CD4-positive, alpha-beta T cell treated with Interleukin-6 at 100 ng/mL for 8 hours (primary cell): ENCODE measurements at places on chromosomes 16 and 17.

DNA sequence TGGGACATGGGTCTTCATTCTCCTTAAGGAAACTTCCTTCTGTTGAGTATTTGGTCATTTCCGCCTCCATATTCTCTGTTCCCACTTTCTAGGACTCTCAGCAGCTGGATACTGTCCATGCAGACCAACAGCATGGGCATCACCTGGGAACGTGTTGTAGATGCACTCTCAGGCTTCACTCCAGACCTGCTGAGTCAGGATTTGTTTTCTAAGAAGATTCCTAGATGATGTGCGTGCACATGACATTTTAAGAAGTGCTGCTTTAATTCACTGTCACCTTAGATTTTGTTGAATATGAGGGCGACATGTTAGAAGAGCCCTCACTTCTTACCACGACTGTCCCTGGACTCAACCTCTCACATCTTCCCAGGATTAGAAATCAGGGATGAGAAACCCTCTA lies 10.0 kb upstream of the SDK2 start:
- no peak for DNase-seq

- DNase-seq, result no peak
Observed at GRCh38 chr17:32960815-32961214, 30.8 kb upstream of the SPACA3 start.

- no peak for DNase-seq
Observed at GRCh38 chr17:31002047-31002446, 31.2 kb downstream of the RNF135 start.

DNA sequence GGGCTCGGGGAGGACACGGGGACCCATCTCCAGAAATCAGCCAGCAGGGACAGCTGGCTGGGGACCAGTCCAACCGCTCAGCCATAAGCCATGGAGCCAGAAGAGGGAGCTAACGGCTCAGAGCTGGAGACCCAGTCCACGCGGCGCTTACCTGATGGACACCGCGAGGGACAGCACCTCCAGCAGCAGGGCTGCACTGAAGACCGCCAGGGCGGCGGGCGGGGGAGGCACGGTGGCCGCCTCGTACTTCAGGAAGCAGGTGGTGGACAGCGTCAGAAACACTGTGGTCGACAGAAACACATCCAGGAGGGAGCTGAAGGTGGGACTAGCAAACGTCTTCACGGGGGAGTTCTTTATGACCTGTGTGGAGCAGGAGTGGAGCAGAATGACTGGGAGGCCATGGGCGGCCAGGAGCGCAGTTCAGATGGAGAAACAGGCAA lies 102.6 kb upstream of the CREBBP start:
- peak; percentile 16 for DNase-seq

DNA sequence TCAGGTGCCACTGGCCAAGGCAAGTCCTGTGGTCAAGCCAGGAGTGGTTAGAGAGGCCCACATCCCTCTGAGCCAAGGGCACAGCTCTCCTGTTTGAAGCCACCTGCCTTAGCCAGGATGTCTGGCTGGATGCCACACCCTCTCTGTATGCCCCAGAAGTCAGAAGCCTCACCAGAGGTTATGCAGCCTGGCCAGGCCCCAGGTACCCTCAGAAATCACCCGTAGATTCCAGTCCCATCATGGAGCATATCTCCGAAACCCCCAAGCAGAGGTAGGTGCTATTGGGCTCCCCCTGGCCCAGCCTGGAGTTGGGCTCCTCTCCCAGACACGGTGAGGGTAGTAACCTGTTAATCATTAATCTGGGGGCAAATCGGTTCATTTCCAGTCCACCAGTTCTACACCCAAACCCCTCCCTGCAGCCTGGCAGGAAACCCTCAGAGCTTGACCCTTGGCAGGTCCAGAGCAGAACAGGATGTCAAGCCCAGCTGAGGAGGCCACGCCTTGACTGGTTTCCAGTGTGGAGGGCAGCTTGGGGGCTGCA lies 60.6 kb upstream of the TMEM97 start:
- no peak for DNase-seq

DNA sequence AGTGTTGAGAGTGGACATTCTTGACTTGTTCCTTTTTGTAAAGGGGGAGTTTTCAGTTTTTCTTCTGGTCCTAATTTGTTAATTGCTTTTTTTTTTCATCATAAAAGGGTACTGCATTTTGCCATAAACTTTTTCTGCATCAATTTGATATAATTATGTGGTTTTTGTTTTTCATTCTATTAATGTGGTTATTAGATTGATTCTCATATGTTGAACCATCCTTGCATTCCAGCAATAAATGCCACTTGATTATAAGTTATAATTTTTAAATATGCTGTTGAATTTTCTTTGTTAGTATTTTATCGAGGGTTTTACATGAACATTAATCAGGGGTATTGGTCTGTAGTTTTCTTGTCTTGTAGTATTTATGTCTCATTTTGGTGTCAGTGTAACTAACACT lies 87.2 kb upstream of the SMIM36 start:
- no peak for DNase-seq

GRCh38 chr17:68435876-68436842 lies 21.1 kb downstream of the WIPI1 start:
- peak; percentile 87 for DNase-seq

DNA sequence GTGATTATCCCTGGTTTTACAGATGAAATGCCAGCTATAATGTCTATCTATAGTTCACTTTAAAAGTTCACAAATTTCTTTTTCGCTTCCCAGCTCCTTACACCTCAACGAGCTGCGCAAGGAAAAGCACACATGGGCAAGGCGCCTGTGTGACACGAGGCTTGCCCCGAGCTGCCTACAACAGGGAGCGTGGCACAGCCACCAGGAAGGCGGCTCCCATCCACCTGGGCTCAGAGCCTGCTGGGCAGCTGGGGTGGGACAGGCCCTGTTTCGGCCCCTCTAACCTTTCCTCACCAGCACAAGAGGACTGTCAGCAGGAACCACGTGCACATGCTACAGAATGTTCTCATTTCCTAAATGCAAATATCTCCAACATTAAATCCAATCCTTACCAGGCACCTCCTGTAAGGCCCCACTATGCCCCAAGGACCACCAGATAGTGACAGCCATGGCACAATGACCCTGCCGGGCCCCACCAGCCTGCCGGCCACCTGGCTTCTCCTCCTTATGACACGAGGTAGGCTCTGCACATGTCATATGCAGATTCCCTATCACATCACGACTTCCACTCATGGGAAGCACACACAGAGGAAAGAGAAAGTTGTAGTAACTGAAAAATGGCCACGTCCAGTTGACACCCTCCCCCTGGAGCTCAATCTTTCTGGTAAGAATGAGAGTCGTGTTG lies 92.1 kb downstream of the ZNF778 start:
- no peak for DNase-seq

GRCh38 chr16:11391576-11391975 lies 46.3 kb downstream of the RMI2 start:
- no peak for DNase-seq

- no peak for DNase-seq
Observed at GRCh38 chr17:28747051-28747691, 3.4 kb downstream of the TRAF4 start.

GRCh38 chr17:17387017-17387497 lies 83.9 kb downstream of the NT5M start:
- no peak for DNase-seq

DNA sequence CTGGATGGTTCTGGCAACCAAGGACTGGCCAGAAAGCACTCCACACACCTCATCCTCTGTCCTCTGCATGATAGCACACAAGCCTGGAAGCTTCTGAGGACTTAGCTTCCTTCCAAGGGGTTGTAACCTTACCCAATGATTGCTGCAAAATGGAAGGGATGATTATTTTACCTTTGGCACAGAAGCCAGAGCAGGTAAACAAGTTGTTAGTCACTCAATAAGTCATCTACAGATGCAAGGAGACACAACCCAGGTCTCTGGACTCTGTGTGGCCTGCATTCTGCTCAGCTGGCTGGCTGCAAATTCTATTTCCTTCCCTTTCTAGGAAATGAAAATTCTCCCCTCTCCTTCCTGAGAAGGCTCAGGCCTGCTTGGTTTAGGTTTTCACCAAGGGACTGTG lies 26.7 kb upstream of the DYNLL2 start:
- DNase-seq, result no peak

DNA sequence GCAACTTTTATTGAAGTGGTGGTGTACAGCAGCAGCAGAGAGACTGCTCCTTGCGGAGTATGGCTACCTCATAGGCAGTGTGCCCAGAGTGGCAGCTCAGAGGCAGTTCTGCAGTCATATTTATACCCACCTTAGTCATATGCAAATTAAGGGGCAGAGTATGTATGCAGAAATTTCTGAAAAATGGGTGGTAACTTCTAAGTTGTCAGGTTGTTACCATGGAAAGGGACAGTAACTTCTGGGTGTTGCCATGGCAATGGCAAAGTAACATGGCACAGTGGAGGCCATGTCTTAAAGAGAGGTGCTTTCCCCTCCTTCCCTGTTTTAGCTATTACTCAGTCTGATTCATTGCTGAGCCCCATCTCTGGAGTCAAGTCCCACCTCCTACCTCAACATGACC lies 53.4 kb downstream of the MEOX1 start:
- DNase-seq, result no peak

DNA sequence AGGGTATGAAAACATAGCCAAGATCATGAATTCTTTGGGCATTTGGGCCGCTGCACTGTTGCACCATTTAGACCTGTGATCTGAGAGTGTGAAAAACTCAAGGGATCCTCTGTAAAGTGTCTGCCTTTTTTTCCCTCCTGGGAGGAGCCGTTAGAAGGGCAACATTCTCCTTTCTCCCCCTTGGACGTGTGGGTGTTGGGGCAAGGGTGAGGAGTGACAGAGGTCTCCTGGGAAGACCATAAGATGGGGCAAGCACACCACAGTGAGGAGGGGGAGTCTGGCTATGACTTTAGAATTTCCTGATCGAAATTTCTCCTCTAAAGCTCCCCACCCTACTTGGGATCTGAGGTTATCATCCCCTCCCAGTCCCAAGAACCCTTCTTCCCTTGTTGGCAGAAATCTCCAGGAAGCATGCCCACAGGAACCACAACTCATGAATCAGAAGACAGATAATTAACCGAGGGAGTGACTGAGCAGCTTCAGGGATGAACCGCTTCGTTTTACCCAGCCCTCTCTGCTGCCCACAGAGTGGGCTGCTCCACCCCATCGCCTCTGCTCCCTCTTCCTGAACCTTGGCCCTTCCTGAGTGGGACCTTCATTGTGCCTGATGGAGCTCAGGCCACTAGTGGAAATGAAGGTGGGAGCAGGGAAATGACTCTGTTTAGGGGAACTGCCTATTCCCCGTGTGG lies 4.2 kb downstream of the ITGB3 start:
- DNase-seq, result no peak

GRCh38 chr17:40291281-40291664 lies 3.6 kb downstream of the CDC6 start:
- DNase-seq, result no peak

GRCh38 chr16:14672403-14672971 lies 21.6 kb downstream of the PLA2G10 start:
- no peak for DNase-seq

DNA sequence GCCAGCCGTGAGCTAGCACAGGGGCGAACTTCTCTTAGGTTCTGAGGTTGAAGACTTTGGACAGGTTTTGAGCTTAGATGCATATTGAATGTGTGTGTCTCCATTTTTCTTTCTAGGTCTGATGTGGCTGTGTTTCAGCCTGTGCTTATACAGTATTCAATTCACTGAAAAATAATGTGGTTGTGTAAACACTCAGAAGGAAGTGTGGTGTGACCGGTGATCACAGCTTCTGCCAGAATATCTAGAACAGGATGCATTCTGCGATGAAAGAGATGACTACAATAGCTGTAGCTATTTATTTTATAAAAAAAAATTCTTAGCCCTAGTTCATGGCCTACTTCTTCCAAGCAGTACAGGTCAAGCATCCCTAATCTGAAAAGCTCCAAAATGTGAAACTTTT lies 64.4 kb downstream of the MAP2K6 start:
- no peak for DNase-seq

- DNase-seq, result peak; percentile 63
Observed at GRCh38 chr17:50482516-50482915, 3.9 kb downstream of the RSAD1 start.

DNA sequence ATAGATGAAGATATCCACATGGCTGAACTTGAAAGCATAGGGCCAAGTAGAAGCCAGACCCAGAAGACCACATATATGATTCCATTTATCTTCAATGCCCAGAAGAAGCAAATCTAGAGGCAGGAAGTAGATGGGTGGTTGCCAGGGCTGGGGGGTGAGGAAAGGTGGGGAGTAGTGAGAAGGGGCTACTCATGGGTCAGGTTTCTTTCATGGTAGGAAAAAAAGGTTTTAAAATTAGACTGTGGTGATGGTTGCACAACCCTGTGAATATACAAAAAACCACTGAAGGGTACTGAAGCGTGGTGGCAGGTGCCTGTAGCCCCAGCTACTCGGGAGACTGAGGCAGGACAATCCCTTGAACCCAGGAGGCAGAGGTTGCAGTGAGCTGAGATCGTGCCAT lies 5.4 kb downstream of the CD2BP2 start:
- no peak for DNase-seq

GRCh38 chr17:80426671-80427326 lies 11.8 kb downstream of the ENDOV start:
- peak; percentile 81 for DNase-seq

DNA sequence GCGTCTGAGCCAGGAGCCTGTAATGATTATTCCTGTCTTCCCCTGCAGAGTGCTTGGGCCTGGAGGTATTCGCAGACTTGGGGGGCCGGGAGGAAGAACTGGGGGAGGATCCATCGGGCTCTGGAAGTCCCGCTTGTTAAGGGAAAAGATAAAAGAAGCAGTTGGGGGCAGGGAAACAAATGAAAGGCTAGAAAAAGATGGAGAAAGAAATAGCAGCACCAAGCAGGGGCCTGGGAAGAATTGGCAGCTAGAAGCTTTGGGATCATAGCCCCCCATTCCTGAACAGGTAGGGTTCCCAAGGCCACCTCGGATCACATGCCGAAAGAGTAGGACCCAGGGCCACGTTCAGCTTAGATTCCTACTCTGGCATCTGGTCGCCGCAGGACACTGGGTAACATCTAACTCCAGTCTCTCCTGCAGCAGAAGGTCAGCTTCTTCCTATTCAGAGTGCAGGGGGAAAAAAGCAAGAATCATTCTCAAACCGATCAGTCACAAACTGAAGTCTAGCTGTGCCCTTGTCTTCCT lies 23.6 kb downstream of the ADAM11 start:
- no peak for DNase-seq

GRCh38 chr17:16929757-16930520 lies 42.0 kb downstream of the TNFRSF13B start:
- no peak for DNase-seq

DNA sequence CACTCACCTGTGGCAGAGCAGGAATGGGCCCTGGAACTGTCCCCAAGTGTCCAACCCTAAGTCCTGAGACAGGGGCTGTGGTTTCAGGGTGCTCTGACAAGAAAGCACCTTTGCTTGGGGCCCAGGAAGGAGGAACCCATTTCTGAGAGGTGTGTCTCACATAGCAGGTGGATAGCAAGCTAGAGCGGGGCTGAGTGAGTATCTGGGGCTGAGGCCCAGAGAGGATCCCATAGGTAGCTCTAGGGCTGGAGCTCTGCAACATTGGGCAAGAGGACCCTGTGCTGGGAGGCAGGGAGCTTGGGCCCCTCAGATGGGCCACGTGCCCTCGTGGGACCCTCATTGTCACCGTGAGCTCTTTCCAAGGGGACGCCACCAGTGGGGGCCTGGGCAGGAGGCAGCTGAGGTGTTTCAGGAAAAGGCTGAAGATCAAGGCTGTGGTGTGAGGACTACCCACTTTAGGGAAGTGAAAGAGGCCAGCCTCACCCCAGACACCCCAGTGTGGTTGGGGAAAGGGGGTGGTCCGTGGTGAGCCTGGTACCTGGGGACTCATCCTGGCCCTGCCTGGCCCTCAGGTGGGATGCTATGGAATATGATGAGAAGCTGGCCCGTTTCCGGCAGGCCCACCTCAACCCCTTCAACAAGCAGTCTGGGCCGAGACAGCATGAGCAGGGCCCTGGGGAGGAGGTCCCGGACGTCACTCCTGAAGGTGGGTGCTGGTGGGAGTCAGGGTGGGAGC lies 5.3 kb downstream of the DEF8 start:
- DNase-seq, result no peak
